Activated CD4-positive, alpha-beta T cell treated with anti-CD3 and anti-CD28 coated beads for 4 hours (primary cell): ENCODE measurements at places on chromosomes 6 and 20.

- DNase-seq = no peak
Measured at GRCh38 chr6:170122651-170123050, 168.2 kb downstream of the DLL1 start.

- DNase-seq = no peak
Measured at GRCh38 chr6:165146456-165146855, 162.9 kb downstream of the C6orf118 start.

DNA sequence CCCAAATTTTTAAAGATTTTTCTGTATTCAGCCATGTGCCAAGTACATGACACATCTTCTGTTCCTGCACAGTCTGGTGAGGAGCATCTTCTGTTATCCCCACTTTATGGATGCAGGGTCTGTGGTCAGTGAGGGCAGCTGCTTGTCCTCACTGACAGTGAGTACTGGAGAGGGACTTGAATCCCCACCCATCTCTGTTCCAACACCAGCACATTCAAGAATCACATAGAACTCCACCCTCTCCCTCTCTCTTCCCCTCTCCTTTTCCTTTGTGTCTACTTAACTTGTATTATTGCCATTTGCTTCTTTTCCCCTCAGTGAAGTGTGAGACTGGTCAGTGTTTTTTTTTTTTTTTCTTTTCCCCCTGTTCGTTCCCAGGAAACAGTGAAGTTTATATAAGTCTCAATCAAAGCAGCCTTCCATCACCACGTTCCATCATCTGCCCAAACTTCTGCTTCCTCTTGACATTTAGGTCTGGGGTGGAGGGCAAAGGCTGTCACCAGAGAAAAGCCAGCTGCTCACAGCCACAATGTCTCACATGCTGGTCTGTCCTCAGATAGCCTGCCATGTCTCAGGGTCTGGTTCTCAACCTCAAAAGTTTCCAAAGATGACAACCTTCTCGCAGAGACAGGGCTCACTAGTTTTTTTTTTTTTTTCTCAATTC lies 110.0 kb upstream of the SSTR4 start:
- DNase-seq = no peak

- DNase-seq = no peak
Measured at GRCh38 chr20:49510562-49511122, 28.2 kb upstream of the KCNB1 start.

DNA sequence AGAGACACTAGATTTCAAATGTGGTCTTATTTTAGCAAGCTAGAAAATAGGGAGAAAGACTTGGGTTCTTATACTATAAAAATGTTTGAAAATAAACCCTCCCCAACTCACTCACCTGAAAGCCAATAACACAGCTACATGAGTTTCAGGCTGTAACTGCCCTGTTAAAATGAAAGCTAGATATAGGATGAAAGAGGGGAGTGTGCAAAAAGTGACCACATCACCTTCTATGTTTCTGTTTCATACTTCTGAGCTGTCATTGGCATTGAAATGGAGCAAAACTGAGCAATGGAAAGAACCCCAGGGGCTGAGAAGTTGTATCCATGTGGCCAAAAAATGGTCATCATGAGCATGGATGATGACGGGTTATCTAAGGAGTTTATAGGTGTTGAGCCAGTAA lies 148.1 kb upstream of the TENT5A start:
- no peak for DNase-seq

GRCh38 chr20:50682065-50682464 lies 9.3 kb downstream of the RIPOR3 start:
- no peak for DNase-seq

DNA sequence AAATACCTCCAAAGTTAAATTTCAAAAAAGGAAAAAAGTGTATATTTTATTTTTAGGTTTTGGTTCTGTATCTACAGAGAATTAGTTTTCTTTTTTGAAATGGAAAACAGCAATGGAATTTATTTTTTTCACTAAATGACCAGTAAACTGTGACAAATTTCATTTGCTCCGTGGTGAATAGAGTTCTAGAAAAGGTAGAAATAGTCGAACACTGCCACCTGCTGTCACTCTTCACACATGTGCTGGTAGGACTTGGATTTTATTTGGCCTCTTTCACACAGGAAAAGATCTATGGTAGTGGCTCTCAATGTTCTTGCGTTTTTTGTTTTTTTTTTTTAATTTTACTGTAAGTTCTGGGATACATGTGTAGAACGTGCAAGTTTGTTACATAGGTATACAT lies 312.5 kb downstream of the EYA4 start:
- peak; percentile 16 for DNase-seq

GRCh38 chr20:13868331-13868730 lies 83.5 kb downstream of the NDUFAF5 start:
- DNase-seq = no peak

GRCh38 chr20:8709627-8710026 lies 359.3 kb upstream of the PLCB4 start:
- no peak for DNase-seq

DNA sequence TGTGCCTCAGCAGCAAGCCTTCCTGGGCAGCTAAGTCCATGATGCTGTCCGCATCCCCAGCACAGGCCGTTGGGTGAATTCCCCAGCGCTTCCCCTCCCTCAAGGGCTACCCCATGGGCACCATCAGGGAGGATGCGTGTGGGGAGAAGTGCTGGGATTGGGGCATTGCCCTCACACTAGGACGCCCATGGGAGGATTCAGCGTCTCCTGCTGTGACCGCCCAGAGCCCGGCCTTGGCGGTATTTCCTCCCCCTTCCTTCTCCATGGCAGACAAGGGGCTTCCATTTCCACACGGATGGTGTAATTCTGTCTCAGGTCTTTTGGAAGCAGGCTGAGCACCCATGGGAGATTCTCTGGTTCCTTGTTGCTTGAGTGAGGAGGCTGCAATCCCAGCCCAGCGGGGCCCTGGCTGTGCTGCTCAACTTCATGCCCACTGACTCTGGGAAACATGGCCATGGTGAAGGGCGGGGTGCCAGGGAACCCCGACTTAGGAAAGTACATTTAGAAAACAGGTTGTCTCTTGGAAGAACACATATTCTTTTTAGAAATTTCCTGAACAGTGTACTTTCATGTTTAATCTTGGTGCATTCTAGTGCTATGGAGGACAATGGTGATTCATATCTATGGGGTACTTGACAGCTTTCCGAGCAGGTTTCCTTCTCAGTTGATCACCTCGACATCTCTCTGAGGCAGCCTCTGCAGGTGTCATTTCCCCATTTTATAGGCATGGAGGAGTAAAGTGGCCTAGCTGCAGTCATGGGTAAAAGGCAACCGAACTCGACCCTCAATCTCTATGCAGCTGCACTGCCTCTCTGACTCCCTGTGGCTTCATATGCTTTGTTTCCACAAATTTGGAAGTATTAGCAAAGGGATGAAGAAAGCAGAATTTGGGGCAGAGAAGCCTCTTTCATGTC lies 178.2 kb upstream of the CST7 start:
- no peak for DNase-seq

GRCh38 chr20:43191946-43192863 lies 2.5 kb upstream of the PTPRT start:
- DNase-seq = no peak

- DNase-seq = no peak
Measured at GRCh38 chr6:7021301-7021700, 86.5 kb upstream of the RREB1 start.

DNA sequence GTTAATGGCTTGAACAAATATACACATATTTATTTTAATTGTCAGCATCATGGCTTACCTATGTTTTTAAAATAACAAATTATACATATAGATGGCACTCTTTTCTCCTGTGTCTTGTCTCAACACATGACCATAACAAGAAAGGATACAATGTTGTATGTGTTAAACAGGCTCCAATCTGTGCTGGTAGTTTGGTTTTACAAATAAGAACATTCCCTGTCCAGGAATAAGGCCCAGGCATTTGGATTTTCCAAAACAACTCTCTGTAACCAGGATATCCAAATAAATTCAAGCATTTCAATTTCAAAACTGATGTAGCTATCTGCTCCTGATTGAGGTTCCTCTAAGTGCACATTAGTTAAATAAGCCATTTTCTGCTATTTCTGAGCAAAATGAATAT lies 17.1 kb downstream of the METTL24 start:
- no peak for DNase-seq

- no peak for DNase-seq
Measured at GRCh38 chr6:76490456-76490855, 418.0 kb upstream of the IMPG1 start.
